T-cell (primary cell): ENCODE measurements at places on chromosomes 16 and 17. TPM values are rescaled to one million over a fixed set of nuclear protein-coding genes. Genes with fewer than 3 reads are reported as not detected.

Gene KRTAP1-1
- not detected for total RNA-seq

DNA sequence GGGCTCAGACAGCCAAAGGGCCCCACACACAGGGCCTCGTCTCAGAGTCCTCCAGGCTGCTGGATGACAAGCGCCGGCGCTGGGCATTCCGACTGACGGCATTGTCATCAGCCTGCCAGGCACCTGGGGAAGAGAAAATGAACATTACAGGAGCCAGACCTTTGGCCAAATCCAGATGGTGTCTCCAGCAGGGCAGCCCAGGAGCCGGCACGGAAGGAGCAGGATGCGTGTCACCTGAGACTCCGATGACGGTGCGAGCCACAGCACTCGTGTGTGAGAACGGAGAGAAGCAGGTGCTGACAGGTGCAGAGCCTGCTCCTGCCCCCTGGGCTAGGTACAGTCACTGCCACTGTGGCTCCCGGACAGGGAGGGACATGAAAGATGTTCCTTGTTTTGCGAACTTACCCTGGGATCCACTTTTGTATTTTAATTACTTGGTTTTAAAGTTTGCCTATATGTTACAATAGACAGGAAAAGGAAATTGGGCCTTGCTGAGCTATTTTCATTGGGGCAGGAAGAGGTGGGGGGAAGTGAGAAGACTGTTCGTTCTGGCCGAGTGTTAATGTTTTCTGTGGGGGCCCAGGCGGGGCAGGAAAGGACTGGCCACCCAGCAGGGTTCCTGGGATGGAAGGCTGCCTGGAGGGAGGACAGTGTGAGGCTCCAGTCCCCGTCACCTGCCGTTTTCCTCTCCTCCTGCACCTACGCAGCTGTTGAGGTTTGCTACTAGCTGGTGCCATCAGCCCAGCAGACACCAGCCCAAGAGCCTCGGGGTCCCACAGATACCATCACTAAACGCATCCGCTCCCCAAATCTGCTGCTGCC lies 4.4 kb upstream of the FOXJ1 start:
- H3K36me3 ChIP-seq = no peaks in the 10 kb centered on the region
- no peaks in the 10 kb centered on the region for H3K27me3 ChIP-seq
- peaks cover 48% of the 10 kb centered on the region for H3K4me1 ChIP-seq
- peak; percentile 45 for DNase-seq

GRCh38 chr16:1097156-1097555 lies 1.1 kb upstream of the C1QTNF8 start:
- no peak overlapping the region for H3K27ac ChIP-seq
- DNase-seq = no peak

DNA sequence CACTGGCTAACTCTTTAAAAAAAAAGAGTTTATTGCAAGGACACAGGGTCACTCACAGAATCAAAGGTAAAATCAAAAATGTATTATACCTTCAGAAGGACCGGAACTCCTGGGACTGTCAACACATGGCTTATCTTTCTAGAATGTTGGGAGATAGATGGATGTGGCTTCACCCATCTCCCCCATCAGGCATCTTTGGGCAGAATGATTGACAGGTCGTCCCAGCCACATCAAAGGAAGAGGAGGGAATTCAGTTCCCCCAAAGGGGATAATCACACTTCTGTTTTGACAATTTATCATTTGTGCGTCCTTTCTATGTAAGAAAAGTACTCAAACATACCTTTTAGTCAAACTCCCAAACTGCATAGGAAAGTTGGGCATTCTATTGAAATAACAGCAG lies 228.6 kb upstream of the CDH5 start:
- no peak for DNase-seq
- H3K27me3 ChIP-seq = no peaks in the 10 kb centered on the region
- H3K4me1 ChIP-seq = no peaks in the 10 kb centered on the region
- no peaks in the 10 kb centered on the region for H3K36me3 ChIP-seq

GRCh38 chr17:31398381-31399311 lies 7.2 kb downstream of the RAB11FIP4 start:
- no peaks in the 10 kb centered on the region for H3K36me3 ChIP-seq
- H3K4me1 ChIP-seq = no peaks in the 10 kb centered on the region
- peaks cover 2% of the 10 kb centered on the region for H3K27me3 ChIP-seq
- no peak overlapping the region for H3K27ac ChIP-seq
- H3K4me3 ChIP-seq = no peak overlapping the region

DNA sequence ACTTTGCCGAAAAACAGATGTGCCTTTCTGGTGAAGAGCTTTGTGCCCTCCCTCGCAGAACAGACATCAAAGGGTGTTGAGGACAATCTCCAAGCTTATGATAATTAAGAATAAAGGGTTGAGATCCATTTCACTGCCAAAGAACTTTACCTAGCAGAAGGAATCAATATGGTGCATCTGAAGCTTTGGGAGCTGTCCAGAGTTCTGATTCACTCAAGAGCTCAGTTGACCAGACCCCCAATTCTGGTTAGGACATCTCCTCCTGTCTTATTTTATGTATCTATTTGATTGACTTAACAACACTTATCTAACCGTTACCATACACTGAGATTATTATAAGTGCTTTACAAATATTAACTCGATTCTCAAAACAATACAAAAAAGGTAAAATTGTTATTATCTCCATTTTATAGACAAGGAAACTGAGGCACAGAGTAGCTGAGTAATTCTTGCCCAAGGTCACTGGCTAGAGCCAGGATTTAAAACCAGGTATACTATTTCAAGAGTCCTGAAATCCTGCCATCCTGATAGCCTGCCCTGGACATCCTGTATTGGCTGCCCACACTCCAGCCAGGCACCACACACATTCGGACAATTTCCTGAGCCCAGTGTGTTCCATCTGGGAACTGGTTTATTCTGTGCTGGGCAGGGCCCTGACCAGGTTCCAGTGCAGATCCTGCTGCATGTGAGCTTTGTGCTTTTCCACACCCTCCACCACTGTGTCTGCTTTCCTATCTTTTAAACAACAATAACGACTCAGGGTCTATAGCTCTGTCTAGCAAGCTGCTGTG lies 29.8 kb downstream of the PITPNM3 start:
- DNase-seq = no peak
- H3K27ac ChIP-seq = no peak overlapping the region
- no peak overlapping the region for H3K4me3 ChIP-seq
- no peaks in the 10 kb centered on the region for H3K4me1 ChIP-seq
- H3K36me3 ChIP-seq = no peaks in the 10 kb centered on the region
- no peaks in the 10 kb centered on the region for H3K27me3 ChIP-seq

GRCh38 chr16:29926711-29927052 lies 656 bp upstream of the KCTD13 start:
- DNase-seq = no peak
- peaks cover 15% of the 10 kb centered on the region for H3K4me1 ChIP-seq
- H3K27ac ChIP-seq = peak overlapping the region; percentile 85
- no peaks in the 10 kb centered on the region for H3K27me3 ChIP-seq

- DNase-seq = no peak
- peaks cover 35% of the 10 kb centered on the region for H3K27me3 ChIP-seq
Measured at GRCh38 chr16:84045001-84045817, 2.6 kb upstream of the SLC38A8 start.

Gene TEKT3
- not detected for total RNA-seq

GRCh38 chr17:57234739-57235092 lies 21.6 kb upstream of the MSI2 start:
- H3K4me1 ChIP-seq = no peaks in the 10 kb centered on the region
- peaks cover 24% of the 10 kb centered on the region for H3K27me3 ChIP-seq
- no peak overlapping the region for H3K27ac ChIP-seq
- H3K4me3 ChIP-seq = no peak overlapping the region
- no peak for DNase-seq

- no peak for DNase-seq
- no peak overlapping the region for H3K4me3 ChIP-seq
- H3K27ac ChIP-seq = no peak overlapping the region
- no peaks in the 10 kb centered on the region for H3K36me3 ChIP-seq
Measured at GRCh38 chr16:66924527-66925321, 611 bp downstream of the RRAD start.

Gene GJC1
- 0.30 TPM for total RNA-seq

DNA sequence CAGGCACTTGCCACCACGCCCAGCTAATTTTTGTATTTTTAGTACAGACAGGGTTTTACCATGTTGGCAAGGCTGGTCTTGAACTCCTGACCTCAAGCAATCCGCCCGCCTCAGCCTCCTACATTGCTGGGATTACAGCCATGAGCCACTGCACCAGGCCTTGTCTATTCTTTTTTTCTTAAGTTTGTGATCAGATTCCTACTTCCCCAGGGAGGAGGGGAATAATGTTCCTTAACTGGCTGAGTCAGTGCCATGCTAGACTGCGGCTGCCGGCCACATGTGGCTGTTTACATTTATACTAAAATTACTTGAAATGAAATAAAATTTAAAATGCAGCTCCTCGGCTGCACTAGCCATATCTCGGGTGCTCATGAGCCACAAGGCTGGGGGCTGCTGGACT lies 27.8 kb upstream of the USP36 start:
- H3K36me3 ChIP-seq = no peaks in the 10 kb centered on the region
- no peak overlapping the region for H3K27ac ChIP-seq
- H3K4me3 ChIP-seq = no peak overlapping the region
- DNase-seq = no peak
- peaks cover 5% of the 10 kb centered on the region for H3K4me1 ChIP-seq

DNA sequence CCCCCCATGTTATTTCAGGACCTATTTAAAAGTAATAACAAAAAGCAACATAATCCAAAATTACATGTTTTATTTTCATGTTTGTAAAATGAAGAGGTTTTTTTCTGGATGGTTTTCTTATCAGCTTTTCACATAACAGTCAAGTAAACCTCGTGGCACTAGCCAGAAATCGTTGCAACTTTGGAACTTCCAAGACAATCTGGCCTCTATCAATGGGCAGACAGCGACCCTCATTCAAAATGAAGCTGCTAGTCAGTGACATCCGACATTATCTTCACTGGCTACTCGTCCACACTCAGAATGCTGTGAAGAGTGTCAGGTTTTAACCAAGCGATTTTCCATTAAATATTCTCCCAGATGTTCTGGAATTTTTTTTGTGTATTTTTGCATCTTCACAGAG lies 22.7 kb downstream of the ZNF652 start:
- DNase-seq = no peak
- no peaks in the 10 kb centered on the region for H3K36me3 ChIP-seq
- peaks cover 62% of the 10 kb centered on the region for H3K4me1 ChIP-seq
- H3K27me3 ChIP-seq = no peaks in the 10 kb centered on the region
- H3K27ac ChIP-seq = no peak overlapping the region

Gene ZDHHC1
- total RNA-seq = not detected

Gene KRT16
- total RNA-seq = not detected

- H3K4me3 ChIP-seq = no peak overlapping the region
- no peaks in the 10 kb centered on the region for H3K4me1 ChIP-seq
- DNase-seq = no peak
- no peak overlapping the region for H3K27ac ChIP-seq
- H3K27me3 ChIP-seq = no peaks in the 10 kb centered on the region
Measured at GRCh38 chr16:87728026-87728425, 37.8 kb downstream of the KLHDC4 start.
